ENCODE measurements at places on chromosomes 2 and 18.

DNA sequence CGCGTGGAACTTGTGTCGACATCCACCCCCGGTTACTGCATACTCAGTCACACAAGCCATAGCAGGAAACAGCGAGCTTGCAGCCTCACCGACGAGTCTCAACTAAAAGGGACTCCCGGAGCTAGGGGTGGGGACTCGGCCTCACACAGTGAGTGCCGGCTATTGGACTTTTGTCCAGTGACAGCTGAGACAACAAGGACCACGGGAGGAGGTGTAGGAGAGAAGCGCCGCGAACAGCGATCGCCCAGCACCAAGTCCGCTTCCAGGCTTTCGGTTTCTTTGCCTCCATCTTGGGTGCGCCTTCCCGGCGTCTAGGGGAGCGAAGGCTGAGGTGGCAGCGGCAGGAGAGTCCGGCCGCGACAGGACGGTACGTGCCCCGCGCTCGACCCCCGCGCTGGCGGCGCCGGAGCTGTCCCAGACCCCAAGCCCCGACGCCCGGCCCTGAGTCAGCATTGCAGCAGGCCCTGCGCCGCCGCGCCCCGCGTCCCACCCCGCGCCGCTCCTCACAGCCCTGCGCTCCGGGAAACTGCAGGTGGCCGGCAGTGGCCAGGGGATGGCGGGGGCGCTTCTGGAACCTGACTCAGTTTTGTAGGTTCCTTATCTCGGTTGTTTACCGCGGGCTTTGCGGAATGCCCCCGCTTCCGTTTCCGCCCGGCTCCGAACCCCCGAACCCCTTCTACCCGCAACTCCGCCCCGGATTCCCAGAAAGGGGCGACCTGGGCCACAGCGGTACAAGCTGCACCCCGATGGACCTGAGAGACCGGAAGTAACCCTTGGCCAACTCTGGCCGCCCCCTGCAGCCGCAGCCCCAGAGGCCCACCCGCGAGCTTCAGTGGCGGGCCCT, at the start of gene CFLAR:
Gene CFLAR, plus strand, starts transcription at position 50 of the 844 bp plus-strand sequence. CDS start 13,702 bp downstream, outside the sequence.
- DNase-seq, result peak; percentile 86

GRCh38 chr2:44283116-44283666, 7.9 kb downstream of the SLC3A1 start:
- no peak for DNase-seq

DNA sequence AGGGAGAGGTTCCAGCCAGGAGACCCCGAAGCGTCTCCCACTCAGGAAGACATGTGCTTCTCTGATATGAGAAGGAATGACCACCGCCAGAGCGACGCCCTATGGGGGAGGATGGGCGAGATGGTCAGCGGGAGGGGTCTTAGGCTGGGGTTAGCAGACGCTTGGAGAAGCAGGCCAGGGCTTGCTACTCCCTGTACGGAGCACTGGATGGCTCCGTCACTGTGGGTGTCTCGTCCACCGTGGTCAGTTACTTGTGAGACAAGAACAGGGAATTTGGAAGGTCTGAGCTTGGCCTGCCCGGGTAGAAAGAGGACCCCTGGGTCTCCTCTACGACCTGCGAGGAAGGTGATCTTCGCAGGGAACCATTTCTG, 39.8 kb downstream of the TMEM18 start:
- DNase-seq, result no peak

- DNase-seq, result no peak
Measured at GRCh38 chr2:96977631-96978195, 8.7 kb downstream of the FAM178B start.

GRCh38 chr2:17012297-17012696, 346.7 kb upstream of the CYRIA start:
- DNase-seq, result no peak

- no peak for DNase-seq
Measured at GRCh38 chr2:65604246-65604645, 171.8 kb upstream of the SPRED2 start.

DNA sequence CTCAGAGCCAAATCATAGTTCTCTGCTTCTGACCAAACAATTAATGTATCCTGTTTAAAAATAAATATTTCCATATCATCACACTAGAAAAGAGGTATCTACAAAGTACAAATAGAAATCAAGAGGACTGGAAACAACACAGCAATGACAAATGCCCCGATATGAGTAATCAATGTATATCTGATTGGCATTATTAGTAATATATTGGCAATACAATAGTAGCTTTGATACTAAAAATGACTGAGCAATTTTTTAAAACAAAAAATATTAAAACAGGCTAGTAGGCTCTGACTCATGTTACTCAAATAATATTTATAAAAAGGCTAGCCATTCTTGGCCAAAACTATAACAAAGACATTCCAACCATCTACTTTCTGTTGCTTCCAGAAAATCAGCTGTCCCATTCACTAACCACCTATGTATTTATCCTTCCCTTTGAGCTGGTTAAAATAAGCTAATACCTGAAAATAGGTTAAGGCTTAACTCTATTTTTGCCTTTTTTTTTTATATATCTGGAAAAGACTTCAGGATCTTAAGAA, 13.3 kb downstream of the PPP4R3B start:
- DNase-seq, result no peak

- DNase-seq, result no peak
Measured at GRCh38 chr2:219249203-219249980, 3.7 kb upstream of the TUBA4B start.

- no peak for DNase-seq
Measured at GRCh38 chr2:120447127-120447785, 101.3 kb downstream of the INHBB start.

DNA sequence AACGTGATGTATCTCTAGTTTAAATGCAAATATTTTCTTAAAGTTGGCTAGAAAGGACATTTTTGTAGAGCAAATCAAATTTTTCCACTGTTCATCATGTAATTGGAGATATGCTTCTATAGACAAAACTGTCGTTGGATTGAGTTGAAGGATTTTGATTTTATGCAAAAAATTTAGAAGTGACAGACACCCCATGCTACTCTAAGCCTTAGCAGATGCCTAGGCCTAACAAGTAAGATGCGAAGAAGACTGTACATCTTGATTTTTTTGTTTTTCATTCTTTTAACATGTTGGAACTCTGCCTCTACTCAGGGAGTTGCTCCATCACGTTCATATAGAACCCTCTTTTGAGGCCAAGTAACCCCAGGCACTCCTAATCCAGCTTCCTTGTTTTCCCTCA, 331.0 kb downstream of the PARD3B start:
- no peak for DNase-seq

DNA sequence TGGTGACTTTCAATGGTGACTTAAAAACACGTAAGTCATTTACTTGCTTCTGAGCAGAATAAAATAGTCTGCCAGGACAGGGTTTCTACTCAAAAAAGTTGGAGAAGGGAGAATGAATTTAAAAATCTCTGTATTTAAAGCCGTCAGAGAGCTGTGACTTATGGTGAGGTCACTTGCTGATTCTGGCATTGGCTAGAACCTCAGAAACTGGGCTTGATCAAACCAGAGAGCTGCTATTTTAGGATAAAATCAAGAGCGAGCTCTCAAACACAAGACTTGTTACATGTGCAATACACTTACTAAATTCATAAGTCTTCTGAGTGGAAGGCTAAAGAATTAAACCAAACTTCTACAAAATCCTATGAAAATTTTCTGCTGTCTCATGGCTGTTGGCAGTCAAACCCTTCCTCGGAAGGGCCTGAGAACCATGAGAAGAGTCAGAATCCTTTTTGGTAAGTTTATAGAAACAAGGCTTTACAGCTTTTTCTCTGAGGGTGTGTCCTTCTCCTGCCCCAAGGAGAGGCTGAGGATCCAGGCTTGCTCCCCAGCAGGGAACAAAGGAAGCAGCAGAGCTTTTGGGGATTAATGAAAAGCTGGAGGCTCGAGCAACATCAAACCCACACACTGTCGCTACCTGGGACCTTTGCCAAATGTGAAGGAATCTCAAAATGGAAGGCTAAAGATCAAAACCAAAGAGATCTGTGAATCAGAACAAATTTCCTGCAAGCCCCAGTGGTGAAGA, 816.4 kb downstream of the SOCS6 start:
- no peak for DNase-seq

GRCh38 chr18:31248783-31249521, 69.0 kb upstream of the DSG1 start:
- DNase-seq, result no peak

- DNase-seq, result no peak
Measured at GRCh38 chr2:101758001-101758400, 60.5 kb downstream of the MAP4K4 start.

GRCh38 chr2:160608599-160608998, 115.0 kb upstream of the RBMS1 start:
- DNase-seq, result no peak

- no peak for DNase-seq
Measured at GRCh38 chr2:124822516-124822915, 797.4 kb downstream of the CNTNAP5 start.

DNA sequence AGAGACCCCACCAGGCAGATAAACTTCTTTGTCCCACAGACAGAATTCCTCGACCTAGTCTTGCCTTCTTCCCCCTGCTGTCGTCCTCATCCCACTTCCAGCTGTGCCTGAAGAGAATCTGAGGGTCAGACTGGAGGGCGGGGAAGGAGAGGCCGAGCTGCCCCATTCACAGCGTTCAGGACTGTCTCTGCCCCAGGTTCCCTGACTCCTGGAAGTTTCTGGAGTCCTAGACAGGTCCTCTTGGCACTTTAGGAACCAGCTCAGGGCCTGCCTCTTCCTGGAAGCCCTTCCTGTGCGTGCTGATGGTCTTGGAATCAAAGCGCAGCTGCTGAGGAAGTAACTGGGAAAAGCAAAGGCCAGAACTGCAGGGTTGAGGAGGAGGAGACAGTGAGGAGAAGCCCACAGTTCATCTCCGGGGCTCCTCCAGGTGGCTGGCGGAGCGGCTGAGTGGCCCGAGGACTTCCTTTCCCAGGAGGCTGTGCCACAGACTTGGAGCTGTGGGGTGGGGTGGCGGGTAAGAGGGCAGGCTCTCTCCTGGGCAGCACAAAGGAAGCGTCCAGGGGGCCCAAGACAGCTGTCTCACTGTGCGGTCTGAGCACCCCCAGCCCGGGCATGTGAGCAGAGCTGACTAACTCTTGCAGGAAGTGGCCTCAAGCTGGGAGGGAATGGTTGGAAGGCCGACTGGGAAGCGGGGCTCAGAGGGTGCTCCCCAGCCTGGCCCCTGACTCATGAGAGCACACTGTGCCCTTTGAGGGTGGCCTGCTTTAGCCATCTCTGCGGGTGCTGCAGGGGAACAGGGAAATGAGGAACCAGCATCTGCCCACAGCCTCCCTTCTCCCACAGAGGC, 39.5 kb downstream of the SDC1 start:
- no peak for DNase-seq

DNA sequence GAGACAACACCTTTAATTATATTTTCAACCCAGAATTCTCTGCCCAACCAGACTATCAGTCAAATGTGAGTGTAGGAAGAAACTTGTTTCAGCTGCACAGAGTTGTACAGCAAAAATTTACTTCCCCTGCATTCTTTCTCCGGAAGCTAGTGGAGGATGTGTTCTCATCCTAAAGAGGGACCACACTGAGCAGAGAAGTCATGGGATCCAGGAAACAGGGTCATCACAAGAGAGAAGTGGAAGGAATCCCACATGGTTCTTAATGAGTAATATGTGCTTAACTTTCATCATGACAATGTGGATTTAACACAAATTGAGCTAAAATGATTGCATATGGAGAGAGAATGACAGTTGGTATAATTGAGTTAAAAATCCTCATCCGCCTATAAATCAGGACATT, 78.2 kb downstream of the INPP4A start:
- DNase-seq, result no peak

GRCh38 chr2:103327966-103328365, 566.1 kb downstream of the TMEM182 start:
- no peak for DNase-seq

DNA sequence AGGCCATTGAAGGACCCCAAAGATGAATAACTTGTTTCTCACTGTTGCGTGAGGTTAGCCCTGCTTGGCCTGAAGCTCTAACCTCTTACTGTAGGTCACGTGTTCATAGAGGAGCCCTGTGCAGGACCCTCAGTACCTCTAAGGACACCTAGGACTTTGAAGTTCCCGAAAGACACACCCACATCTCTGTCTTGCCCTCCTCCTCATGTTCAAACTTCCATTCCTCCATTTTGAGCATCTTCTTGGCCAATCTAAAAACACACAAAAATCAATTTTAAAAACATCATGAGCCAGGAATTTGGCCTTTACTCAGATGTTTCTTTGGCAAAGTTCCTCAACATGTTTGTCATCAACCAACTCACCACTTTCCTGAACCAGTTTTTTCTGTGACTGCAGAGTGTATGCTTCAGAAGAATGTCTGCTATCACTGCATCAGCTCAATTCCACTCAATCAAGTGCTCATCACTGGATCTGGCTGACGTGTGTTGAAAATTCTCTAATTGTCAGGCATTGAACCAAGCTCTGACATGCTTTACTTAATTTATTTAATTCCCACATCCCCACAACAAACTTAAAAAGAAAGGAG, 101.6 kb downstream of the AP1S3 start:
- no peak for DNase-seq

- DNase-seq, result no peak
Measured at GRCh38 chr18:4271952-4272351, 183.2 kb downstream of the DLGAP1 start.

DNA sequence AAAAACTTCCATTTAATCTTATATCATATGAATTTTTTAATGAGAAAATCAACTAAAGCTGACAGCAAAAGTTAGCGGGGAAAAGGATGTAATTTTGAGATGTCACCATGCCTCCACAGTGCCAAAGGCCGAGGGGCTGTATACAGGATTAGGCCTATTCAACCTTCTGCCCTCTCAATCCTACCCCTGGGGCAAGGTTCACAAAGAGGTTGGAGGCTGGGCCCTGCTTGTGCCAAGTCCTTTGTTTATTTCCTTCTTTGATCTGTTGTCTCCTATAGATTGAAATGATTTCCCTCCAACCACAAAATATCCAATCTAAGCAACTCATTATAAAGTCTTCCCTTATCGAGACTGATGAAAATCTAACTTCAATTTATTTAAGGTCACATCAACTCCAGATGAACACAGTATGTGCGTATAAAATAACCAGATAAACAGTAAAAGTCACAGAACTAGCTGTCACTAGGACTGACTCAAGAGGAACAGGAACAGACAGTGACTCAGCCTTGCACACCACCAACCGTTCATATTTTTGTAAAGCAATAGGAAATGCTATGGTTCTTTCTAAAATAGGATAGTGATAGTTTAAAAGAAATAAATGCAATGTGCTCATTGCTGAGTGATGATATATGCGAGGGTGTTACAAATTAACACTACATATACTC, 95.8 kb downstream of the SLC25A12 start:
- DNase-seq, result no peak

GRCh38 chr18:79704631-79705030, 25.0 kb downstream of the CTDP1 start:
- DNase-seq, result no peak

DNA sequence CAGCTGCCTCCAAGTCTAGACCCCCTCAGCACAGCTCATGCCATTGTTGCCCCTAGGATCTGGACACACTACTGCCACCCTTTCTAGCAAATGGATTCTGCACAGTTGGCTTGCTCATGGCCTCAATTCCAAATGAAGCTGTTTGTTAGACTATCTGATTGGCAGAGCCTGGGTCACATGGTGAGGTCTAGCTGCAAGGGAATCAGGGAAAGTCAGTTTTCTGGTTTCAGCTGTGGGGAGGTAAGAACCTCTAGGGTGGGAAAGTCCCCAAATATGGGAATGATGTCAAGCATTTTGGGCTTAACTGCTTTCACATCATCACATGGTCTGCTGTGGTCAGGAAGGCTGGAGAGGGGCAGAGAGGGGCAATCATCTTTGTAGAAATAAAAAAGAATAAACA, 150.4 kb upstream of the ITGA6 start:
- DNase-seq, result no peak
